ENCODE measurements at places on chromosomes 2 and 18. TPM values are rescaled to one million over a fixed set of nuclear protein-coding genes. Genes with fewer than 3 reads are reported as not detected.

DNA sequence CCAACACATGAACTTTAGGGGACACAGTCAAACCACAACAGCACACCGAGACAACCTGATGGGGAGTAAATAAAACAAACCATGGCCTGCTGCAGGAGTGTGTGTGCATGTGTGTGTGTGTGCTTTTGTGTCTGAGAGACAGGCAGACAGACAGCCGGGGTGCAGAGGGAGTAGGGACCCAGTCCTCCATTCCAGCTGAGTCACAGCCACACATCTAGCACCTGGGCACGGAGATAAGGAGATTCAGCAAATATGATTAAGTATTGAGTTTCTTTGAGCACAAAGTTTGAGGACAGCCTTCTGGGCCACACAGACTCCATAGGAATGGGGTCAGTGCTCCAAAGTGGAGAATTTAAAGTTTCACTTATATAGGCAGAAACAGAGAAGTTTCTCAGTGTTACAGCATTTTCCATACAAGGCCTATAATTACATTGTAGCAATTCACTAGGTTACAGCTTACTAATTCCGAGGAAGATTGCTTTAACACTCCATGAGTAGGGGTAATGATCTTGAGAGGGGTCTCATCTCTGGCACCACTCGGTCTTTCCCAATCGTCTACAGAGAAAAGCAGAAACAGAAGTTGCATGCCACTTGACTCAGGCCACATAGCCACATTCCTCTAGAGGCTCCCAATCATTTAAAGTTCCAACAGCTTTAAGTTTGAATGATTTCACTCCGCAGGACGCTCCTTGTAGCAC is 30.8 kb upstream of the PRLH start:
- DNase-seq = no peak

DNA sequence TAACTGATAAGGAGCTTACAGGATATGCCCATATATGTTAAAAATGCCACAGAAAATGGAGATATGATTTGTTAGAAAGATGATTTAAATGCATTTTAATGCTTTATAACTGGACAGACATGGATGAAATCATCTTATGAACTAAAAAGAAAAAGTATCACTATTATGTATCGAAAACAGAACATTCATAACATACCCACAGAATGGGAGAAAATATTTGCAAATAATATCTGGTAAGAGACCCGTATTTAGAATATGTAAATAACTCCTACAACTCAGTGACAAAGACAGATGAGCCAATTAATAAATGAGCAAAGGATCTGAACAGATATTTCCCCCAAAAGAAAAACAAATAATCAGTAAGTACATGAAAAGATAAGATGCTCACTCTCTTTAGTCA is 24.3 kb upstream of the MGAT5 start:
- no peak for DNase-seq

DNA sequence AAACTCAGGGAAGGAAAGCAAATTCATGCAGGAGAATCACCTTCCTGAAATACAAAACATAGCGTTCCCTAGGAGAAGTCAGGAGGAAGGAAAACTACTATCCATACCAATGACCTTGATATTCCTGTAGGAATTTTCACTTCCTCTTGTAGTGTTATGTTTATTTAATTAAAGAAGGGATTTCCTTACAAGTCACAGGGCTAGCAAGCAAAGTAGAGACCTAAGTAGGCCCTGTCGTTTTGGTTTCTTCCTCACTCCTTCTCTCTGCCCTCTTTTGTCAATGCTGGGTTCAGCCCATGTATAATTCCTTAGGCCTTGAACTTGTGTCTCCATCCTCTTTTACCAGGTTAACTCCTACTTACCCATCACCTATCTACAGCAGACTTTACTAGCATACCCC is 435.2 kb upstream of the LRATD1 start:
- no peak for DNase-seq

DNA sequence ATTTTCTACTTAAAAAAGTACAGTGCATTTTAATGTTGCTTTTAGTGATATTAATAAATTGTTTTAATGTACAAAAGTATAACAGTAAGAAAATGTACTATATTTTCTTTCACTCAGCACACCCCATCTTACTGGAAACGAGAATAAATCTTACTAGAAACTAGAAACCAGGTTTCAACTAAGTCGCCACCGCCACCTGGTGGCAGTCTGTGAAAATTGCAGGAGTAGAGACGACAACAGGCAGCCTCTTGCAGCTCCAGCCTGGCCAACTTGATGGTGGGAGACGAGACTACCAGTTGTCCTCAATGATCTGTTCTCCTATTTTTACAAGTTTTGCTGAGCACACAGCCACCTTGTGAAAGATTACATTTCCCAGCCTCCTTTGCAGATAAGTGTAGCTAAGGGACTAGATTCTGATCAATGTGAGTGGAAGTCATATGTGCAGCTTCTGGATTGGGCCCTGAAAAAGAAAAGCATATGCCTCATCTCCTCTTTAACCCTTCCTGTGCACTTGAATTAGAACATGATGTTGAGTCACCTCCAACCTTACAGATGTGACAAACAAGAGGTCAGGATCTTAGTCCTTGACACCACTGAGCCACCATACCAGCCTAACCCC is 8.7 kb downstream of the OTOF start:
- DNase-seq = no peak

GRCh38 chr18:62183578-62184195 is 3.2 kb downstream of the PIGN start:
- DNase-seq = no peak

DNA sequence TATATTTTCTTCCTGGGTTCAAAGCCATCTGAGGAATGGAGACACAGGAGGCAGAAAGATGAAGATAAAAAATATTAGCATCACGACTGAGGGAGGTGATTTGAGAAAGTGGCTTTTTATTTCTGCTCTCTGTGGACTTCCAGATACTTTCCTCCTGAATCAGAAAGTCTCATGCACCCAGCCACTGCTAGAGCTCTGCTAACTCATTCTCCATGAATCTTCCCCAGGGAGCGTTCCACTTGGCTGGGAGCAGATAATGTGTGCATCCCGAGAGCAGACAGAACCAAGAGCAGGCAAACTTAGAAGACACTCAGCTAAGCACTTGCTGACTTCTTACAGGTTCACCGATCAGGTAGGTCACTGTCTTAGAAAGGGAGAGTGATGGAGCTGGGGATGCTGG is 264.1 kb upstream of the THUMPD2 start:
- no peak for DNase-seq

Gene POTEI
- not detected for total RNA-seq

Gene FOXI3
- total RNA-seq = not detected

Gene CRYBA2
- total RNA-seq = not detected

Data from psoas muscle (tissue), 8 donors.